ENCODE measurements at places on chromosomes 1 and 21.

DNA sequence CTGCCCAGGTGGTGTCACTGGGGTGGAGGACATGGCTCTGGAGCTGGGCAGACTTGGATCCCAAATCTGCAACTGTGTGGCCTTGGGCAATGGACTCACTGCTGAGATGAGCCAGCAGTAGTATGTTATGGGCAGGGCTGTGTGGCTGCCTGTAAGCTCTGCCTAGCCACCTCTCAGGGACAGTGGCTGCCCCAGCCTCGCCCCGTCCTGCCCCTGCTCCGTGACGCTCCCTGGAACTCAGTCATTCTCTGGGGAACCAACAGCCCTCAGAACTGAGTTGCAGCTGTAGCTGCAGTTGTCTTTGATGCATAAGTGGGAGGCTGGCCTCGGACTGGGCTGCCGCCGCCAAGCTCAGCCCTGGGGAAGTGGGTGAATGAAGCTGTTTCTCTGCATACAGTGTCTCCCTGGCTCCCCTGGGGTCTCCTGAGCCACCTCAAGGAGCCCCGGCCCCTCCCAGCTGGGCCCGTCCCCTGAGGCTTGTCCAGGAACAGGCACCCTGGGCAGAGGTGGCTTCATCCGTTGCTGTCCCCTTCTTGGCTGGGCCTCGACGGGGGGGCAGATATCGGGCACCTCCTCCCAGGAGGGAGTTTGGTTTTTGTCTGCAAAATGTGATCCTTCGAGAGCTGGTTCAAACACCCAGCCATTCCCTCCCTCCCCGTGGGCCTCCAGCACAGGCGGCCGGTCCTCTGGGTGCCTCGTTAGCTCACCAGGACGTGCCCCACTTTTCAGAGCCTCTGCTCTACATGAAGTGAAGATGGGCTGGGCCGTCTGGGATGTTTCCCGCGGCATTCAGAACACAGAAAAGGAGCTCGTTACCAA, 26.2 kb upstream of the PLCH2 start:
- DNase-seq: no peak

GRCh38 chr1:16017461-16018303, at the start of gene HSPB7:
Gene HSPB7, minus strand, starts transcription at chr1:16018043. Its CDS starts 80 bp downstream, at chr1:16017963.
- DNase-seq: no peak

GRCh38 chr1:14656384-14656937, 58.0 kb downstream of the KAZN start:
- no peak for DNase-seq

DNA sequence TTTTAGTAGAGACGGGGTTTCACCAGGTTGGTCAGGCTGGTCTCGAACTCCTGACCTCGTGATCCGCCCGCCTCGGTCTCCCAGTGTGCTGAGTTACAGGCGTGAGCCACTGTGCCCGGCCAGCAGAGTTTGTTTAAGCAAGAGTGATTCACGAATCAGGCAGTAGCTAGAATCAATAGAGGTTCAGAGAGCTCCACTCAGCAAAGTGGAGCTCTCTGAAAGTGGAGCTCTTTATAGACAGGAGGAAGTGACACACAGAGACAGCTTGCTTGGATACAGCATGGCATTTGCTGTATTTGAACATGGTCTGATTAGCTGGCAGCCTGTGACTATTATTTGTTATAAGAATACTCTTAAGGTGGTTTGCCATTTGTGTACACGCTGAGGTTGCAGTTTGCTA, 27.1 kb upstream of the CD34 start:
- no peak for DNase-seq

- no peak for DNase-seq
These were observed 12.4 kb upstream of the COL18A1 start for GRCh38 chr21:45392573-45392971.

DNA sequence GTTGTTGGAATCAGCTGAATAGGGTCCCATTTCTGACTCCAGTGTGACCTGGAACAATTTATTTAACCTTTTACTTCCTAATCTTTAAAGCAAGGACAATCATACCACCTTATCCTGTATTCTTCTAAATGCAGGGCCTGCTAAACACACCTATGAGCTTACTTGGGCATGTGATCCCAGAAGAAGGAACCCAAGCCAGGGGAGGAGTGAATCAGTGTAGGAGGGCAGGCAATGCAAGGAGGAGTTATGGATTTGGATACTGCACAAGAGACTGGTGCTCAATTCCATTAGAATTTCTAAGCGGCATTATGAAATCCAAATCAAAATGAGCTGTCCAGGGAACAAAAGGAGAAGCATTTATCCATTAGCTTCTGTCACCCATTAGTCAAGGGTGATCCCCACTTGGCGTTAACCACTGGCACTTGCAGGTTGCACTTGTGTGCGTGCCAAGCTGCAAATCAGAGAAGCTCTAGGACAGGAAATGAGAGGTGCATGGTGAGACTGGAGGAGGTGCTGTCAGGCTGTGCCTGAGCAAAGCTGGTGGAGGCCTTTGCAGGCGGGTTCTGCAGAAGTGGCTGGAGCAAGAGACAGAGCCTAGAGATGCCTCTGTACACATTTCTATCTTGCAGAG, 297.2 kb upstream of the PLXNA2 start:
- no peak for DNase-seq

GRCh38 chr1:248810727-248811513, 14.8 kb downstream of the SH3BP5L start:
- no peak for DNase-seq

- no peak for DNase-seq
These were observed 55.4 kb downstream of the HSF2BP start for GRCh38 chr21:43603641-43604504.

GRCh38 chr1:160232911-160233310, 27.7 kb downstream of the PEA15 start:
- DNase-seq: no peak

DNA sequence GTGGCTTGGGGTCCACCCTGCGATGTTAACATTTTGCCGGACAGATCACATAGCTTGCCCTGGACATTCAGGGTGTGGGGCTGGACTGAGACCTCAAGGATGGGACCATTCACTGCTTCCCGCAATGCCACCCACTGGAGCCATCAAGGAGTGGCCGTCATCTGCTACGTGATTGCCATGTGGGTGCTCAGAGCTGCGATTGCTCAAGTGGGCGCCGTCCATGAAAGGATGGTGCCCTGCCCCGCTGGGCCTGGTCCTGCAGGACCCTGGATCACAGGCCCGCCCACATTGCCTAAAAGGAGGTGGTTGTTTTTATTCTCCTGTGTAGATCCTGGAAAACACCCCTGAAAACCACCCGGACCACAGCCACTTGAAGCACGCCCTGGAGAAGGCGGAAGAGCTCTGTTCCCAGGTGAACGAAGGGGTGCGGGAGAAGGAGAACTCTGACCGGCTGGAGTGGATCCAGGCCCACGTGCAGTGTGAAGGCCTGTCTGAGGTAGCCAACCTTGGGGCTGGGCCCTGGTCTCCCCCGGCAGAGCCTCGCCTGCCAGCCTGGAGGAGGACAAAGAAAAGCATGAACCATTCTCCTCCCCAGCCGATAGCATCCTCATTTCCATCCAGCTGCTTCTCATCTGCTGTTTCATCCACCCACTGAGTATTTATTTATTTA, 40.4 kb downstream of the ATP5PO start:
- no peak for DNase-seq

- DNase-seq: no peak
These were observed 40.3 kb downstream of the MAP10 start for GRCh38 chr1:232845406-232845955.

- DNase-seq: no peak
These were observed 44.9 kb downstream of the C1orf198 start for GRCh38 chr1:230823426-230823825.

GRCh38 chr21:36916718-36917117, 49.8 kb downstream of the HLCS start:
- DNase-seq: no peak

- no peak for DNase-seq
These were observed 32.7 kb downstream of the OR13G1 start for GRCh38 chr1:247646867-247647266.

Data from stimulated activated CD8-positive, alpha-beta memory T cell treated with anti-CD3 and anti-CD28 coated beads, Interleukin-4, amount 100 ng/mL, for 4 hours (primary cell).